HFFc6 (cell line): ENCODE measurements at places on chromosomes 3 and 15.
A peak's percentile ranks its signal among the peaks of the same experiment; 100 is the strongest.

- DNase-seq, result no peak
These were observed 172.6 kb downstream of the RBMS3 start for GRCh38 chr3:29453284-29454001.

DNA sequence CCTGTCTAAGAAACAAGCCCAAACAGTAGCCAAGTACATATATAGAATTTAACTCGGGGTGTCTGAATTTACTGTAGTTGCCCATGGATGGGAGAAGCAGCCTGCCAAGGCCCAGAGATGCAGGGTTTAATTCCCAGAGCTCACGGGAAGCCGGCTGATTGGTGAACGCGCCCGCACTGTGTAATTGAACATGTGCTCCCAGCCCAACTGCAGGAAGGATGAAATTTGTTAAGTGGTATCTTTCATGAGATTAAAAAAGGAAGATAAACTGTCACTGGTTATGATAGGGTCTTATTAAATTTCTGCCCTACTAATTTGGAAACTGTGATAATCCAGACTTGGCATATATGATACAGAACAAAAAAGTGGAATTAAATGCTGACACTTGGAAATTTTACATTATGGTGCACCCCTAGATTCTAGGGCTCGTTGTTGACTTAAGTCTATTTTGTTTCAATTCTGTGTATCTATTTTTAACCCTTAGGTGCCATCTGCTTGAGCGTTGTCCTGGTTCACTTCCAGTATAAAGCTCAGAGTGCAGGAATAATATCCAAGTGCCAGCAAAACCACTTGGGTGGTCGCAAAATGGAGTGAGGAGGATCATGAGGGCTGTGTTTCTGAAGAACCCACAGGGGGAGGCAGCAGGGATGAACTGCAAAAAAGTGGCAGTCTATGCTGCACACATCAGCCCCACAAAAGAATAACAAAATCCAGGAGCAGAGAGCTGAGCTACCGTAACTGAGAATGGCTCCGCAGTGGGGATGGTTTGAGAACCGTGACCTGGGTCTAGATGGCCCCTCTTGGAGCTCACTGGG is 13.8 kb upstream of the TMC3 start:
- no peak for DNase-seq

DNA sequence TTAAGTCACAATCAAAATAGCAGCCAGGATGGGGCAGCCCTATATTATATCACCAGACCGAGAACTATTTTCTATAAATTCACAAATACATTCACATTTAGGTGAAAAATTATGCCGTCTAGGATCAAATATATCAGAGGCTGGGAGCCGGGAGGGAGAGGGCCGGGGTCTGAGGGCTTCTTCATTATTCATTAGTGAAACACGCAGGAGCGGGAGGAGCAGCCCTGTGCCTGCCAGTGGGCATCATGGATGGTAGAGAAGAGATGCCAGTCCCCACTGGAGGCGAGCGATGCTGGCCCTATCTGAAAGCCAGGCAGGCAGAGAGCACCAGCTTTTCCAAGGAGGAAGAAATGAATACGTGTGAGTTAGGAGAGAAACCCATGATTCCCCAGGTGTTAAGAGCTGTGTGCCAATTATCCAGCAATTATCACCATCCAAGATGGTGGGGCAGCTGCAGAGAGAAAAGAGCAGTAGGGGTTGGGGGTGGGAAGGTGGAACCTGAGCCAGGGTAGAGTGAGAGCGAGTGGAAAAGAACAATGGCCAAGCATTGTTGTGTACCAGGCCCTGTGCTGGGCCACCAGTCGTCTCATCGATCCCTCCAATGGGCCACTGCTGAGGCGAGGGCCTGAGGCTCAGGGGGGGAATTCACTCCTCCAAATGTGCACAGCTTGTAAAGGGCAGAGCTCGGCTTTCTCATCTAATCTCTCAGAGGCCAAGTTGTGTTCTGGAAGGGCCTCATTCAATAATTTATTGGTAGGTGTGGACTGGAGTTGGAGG is 261.3 kb upstream of the TLE3 start:
- DNase-seq, result no peak

GRCh38 chr15:36831904-36832287 is 252.5 kb downstream of the CDIN1 start:
- DNase-seq, result no peak

DNA sequence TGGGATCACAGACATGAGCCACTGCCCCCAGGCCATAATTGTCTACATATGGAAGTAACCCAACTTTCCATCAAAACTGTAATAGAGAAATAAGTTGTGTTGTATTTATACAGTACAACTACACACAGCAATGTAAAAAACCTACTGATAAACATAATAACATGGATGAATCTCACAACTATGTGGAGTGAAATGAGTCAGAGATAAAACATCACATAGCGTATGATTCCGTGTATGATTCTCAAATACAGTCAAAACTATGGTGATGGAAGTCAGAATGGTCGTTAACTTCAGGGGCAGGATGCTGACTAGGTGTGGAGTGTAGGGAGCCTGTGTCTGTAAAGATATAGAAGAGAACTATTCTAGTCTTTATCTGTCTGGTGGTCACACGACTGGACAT is 332.7 kb upstream of the SLCO3A1 start:
- peak; percentile 60 for DNase-seq

GRCh38 chr15:68515371-68516095 is 63.3 kb upstream of the CORO2B start:
- no peak for DNase-seq

GRCh38 chr15:89707577-89707976 is 17.0 kb downstream of the WDR93 start:
- DNase-seq, result no peak

- no peak for DNase-seq
These were observed 32.5 kb downstream of the ABHD5 start for GRCh38 chr3:43723121-43723734.

DNA sequence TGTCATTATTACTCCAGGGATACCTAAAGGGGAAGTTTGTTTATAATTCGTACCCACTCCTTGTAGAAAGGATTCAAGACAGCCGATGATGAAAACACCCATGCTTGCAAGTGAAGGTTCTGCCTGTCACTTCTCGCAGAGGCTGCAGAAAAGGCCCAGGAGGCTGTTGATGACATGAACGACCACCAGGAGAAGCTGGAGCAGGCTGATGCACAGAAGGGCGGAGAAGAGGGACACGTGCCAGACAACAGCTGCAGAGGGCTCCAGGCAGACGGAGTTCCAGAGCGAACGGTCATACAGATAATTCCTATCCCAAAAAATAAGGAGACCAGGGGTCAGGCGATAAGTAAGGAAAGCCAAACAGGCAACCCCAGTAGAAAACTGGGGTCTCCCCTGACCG is 5.7 kb upstream of the DYNLT2B start:
- no peak for DNase-seq

DNA sequence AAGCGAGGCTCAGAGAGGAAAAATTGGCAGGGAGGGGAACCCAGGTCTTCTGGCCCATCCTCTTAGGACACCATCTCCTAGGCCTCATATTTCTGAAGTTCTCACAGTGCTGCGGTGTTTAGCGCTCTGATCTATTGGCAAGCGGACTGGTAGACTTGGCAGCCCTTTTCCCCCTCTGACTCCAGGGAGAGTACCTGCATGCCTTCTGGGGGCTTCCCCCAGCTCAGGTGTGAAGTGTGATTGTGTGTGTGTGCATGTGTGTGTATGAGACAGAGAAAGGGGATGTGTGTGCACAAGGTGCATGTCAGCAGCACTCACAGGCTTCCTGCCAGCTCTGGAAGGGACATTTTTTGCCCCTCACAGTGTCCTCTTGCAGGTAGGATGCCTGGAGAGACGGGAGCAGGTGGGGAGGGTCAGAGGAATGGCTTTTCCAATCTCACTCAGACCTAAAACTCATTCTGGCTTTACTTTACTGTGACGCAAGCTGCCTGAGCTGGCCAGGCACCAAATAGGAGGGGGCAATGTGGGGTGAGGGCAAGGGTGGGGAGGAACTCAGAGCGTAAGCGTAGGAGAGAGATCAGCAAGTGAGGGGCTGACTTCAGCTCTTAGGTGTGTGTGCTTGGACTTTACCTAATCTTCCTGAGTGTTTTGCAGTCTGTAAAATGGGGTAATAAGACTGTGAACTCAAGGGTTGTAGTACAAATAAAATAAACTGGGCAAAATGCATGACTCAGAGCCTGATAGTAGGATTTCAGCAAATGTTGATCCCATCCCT is 4.0 kb upstream of the IL17RE start:
- no peak for DNase-seq

- no peak for DNase-seq
These were observed 60.4 kb upstream of the PRSS50 start for GRCh38 chr3:46778101-46778500.

DNA sequence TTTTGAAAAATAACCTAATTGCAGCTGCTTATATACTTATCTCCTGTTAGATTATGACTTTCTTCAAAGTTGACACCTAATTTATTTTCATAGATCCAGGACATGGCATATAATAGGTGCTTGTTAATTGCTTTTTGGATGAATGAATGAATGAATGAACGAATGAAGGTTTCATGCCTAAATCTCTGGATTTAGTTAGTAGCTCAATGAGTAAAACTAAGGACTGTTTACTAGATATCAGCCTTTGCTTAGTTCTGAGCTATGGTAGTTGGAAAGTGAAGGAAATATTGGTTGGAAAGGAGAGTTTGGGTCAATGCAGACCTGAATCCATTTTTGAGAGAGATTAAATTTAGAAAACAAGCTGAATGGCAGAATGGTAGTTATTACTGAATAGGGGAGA is 160.4 kb upstream of the SGO1 start:
- DNase-seq, result no peak

DNA sequence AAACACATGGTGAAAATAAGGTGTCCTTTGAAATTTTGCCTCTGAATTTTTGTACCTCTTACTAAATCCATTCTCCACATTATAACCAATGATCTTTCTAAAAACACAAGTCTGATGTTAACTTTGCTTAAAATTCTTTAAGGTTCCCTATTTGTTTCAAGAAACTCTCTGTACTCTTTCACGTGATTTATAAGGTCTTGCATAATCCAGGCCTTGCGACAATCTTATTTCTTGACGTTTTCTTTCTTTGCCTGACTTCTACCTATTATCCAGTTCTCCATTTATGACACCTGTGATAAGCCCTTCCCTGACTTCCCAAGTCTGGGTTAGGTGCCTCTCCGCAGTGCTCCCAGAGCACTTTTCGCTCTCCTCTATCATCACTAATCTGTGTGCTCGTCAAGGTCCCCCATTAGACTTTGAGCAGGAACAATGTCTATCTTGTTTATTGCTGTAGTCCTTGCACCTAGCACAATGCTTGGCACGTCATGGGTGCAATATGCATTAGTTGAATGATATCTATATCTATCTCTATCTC is 24.3 kb upstream of the KPNA1 start:
- DNase-seq, result no peak

DNA sequence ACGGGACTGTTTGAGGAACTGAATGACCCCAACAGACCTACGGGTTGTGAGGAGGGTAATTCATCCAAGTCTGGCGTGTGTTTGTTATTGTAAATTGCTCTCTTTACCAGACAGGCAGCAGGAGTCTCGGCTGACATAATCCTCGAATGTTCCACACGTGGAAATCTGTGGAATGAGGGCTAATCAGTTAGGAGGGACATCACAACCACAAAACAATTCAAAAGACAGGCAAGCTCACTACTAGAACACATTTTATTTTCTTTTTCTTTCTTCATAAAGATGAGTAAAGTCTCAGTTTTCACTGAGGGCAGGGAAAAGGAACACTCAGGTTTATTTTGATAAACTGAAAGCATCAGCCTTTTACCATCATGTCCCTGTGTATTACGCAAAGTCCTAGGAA is 53.8 kb downstream of the GRK7 start:
- no peak for DNase-seq

DNA sequence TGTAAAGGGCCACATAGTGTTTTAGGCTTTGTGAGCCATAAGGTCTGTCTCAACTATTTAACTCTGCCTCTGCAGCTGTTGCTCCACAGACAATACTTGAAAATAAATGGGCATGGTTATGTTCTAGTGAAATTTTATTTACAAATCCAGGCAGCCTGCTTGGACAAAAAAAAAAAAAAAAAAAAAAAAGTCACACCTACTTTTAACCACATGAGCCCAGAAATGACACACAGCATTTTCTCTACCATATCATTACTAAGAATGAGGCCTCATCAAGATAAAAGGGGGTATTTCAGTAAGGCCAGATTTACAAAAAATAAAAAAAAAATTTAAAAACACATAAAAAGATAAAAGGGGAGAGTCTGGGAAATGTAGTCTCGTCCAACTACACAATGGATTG is 1.7 kb upstream of the NGLY1 start:
- DNase-seq, result no peak

DNA sequence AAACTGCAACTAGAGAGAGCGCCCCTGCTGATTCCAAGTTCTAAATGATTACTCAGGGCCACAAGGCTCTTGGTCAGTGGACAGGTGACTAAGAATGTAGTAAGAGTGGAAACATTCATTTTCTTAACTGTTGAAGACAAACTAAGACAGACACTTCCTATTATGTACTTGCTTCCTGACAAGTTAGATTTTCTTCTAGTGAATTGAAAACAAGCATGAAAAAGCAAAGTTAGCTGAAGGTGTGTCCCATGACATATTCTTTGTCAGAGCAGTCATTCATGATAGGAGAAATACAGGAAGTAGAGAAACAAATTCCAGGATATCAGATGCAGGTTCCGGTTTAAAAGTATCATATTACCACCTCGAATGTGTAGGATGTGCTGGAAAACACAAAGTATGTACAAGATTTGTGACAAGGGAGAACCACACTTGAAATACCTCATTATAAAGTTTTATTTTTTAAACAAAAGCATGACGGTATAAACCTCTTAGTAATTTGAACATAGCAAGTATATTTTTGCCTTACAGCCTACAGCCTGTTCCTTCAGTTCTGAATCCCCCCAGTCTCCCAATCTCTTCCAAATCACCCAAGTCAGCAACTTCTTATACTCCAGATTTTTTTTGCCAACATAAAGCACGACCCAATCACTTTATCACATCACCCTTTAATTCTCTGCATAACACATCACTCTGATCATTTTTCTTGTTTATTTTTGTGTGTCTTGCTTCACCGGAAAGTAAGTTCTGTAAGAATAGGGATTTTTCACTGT is 6.2 kb downstream of the TSPAN3 start:
- no peak for DNase-seq

DNA sequence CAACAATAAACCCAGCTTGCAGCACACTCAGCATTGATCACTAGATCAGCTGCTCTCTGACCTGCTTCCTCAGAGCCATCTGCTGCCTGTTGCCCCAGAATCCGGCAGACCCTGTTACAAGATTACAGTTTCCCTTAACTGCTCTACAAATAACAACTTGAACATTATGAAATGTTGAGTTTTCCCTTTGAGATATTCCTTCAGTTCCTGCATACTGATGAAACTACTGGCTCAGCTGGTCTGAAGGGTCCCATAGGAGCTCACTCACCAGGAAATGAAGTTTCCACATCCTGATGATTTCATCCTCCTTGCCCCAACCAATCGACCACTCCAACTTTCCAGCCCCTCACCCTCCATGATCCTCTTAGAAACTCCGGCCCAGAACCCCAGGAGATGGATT is 281.9 kb downstream of the OCA2 start:
- DNase-seq, result no peak

DNA sequence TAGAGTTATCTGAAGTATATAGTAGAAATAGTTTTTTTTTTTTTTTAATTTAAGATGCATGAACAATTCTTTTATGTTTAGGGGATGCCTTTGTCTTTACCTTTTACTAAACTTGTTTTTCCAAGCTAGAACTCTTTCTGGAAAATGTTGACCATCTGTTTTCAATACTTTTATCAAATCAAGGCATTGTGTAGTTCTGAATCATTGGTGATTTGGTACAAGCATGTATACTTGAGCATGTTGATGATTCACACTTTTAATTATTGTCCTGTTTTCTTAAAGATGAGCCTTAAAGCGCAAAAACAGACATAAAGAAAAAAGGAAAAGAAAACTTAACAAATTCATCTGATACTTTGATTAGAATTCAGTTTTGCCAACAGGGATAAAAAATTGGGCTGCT is 28.3 kb downstream of the PDCD6IP start:
- DNase-seq, result peak; percentile 79
